Fibroblast of skin of left quadriceps (primary cell): ENCODE measurements at places on chromosomes 11 and 22.

GRCh38 chr11:1938343-1939005, 8.7 kb upstream of the MRPL23 start:
- no peak for DNase-seq

DNA sequence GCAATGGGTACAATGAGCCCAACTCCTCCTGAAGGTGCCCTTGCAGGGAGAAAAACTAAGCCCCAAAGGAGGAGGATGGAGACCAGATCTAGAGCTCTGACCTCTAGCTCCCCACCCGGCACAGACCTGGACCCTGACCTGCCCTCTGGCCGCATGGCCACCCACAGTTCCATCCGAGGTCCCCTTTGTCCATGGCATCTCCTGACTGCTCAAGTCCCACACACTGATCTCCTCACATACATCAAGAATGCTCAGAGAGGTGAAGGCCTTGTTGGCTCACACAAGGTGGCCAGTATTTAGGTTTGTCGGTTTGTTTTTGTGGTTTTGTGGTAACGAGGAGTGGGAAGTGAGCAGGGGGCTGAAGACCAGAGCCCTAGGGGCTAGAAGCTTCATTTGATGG, 423.5 kb upstream of the B3GAT1 start:
- DNase-seq, result no peak

- DNase-seq, result no peak
Measured at GRCh38 chr11:64758330-64759079, 1.3 kb downstream of the PYGM start.

GRCh38 chr11:65891219-65892136, 1.0 kb downstream of the CCDC85B start:
- no peak for DNase-seq

DNA sequence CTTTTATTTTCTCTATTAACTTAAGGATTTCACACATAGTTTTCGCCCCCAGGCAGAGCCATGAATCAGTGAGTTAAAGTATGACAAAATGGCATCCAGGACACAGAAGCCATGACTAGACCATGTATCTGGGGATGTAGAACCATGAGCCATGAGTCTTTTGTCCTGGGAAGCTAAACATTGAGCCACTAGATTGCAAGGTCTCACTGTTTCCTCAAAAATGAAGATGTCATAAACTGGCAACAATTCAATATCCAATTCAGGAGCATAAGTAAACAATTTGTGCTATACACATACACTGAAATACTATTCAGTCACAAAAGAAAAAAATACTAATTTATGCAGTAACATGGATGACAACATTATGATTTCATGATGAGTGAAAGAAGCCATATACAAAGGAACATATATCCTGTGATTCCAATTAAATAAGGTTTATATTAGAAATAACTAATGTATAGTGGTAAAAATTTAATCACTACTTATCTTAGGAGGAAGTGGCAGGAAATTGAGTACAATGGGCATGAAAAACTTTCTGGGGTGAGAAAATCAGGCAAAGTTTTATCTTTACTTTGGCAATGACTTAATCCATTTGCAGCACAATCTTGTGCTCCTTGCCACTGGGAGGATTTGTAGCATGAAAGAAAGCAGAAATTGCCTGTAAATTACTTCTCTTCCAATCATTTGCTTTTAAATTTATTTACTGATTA, 28.5 kb upstream of the CARD16 start:
- DNase-seq, result no peak

DNA sequence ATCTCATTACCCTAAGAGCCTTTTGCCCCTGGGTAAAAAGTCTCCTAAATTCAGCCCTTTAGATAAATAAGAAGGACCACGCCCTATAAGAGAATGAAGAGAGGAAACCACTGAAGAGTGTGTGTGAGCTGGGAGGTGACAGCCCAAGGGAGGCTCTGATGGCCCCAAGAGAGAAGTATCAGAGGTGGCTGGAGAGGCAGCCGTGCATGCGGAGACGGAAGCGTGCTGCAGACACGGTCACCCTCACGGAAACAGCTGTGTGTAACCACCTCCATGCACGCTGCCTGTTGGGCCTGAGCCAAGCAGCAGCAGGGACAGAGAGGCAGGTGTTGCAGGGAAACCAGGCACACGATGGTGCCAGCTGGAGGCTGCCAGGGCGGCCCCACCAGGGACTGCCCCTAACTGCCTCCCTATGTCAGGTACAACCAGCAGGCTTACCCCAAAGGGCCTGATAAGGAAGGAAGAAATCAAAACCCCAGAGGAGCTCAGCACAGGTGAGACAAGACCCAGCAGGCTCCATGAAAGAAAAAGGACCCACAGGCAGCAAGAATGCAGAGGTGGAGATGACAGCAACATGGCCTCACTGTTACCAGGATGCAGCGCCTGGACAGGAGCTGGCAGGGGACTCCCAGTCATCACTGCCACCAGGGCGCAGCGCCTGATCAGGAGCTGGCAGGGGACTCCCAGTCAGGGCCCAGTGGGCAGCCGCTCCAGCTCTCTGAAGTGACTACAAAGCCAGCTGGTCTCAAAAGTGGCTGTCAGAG, 7.8 kb downstream of the LARGE2 start:
- no peak for DNase-seq

DNA sequence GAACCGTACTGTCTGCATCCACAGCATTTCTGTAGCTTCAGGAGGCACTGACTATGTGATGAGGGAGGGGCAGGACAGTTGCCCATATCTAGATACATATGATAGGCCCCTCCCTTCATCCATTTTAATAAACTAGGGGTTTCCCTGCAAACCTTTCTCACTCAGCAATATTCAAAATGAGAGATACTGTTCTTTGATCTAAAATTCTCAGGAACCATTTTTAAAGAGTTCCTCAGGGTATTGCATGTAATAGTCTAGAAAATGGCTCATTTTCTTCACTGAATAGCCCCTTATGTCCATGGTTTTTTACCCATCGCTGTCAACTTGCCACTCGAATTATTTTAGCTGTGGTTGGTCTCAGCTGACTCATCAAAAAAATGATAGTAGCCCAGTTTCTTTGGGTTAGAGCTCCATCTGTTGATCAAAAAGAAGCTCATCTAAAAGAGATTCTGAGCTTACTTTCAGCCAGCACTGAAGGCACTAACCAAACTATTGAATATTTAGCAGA, 37.0 kb upstream of the DNAJB7 start:
- peak; percentile 36 for DNase-seq

DNA sequence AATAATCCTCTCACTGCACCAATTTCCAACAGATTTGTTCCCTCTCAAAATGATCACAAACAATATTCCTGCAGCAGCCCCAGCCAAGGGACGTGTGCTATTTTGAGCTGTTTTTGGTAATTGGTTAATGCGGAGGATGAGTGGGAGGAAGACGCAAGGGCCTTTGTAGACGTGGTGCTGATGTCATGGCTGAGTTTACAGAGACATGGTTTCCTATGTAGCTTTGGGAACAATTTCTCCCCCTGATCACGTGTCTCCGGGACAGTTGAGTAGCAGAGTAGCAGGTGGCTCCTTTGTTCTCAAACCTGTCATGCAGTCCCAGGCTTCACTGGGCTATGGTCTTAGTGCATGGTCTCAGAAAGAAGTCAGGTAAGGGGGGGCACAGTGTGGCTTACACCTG, 183.2 kb upstream of the NECTIN1 start:
- no peak for DNase-seq

GRCh38 chr11:64186492-64187165, 658 bp downstream of the STIP1 start:
- no peak for DNase-seq

DNA sequence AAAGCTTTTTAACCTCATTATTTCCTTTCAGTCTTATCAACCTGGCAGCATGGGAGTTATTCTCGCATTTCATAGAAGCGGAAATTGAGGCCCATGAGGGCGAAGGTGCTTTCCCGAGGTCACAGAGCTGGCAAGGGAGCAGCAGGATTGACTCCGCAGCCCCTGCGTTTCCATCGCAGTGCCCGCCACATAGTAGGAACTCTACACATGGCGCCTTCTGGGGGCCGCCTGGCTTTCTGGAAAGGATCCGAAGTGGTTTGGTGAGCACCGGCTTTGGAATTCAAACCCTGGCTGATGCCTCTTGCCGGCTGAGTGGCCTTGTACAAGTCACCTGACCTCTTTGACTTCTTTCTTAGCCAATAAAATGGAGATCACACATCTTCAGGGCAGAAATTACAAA, 93.4 kb downstream of the CEP164 start:
- DNase-seq, result no peak

DNA sequence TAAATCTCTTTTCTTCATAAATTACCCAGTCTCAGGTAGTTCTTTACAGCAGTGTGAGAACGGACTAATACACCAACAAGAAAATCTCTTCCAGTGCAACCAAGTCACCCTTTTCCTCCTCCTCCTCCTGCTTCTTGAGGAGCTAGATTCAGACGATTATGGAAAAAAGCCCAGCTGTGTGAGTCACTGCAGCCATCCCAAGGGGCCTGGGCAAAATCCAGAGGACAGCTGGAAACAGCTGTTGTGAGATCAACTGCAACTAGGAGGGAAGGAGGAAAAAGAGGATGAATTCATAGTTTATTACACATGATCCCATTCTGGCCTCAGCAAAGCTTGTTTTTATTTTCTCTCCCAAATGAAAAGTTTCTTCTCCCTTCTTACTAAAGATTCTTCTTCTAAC, 32.9 kb downstream of the RBFOX2 start:
- peak; percentile 96 for DNase-seq

- no peak for DNase-seq
Measured at GRCh38 chr11:71186806-71187205, 65.6 kb downstream of the SHANK2 start.

DNA sequence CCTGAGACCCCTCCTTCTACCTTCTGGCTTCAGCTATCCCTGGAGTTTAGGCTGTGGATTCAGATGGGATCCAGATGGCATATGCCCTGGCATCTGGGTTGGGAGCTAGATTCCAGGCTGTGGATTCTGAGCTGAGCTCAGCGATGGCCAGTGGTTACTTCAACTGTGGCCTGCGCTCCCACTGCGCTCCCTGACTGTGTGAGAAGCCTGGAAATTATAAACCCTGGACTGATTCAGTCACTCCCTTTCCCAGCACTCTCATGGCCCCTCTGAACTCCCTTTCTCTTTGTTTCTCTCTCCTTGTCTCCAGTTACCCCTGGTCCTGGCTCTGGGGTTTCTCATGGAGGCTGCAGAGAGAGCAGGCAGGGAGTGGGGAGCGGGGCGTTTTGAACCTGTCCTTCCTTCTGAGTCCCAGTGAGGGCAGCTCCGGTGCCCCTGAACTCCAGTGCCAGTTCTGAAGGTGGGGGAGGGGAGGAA, 4.8 kb downstream of the ARHGEF17 start:
- no peak for DNase-seq

- no peak for DNase-seq
Measured at GRCh38 chr11:61513143-61513765, 4.7 kb downstream of the LRRC10B start.

GRCh38 chr11:120556797-120557196, 45.2 kb downstream of the GRIK4 start:
- DNase-seq, result no peak

GRCh38 chr11:117668321-117668751, 128.7 kb downstream of the DSCAML1 start:
- DNase-seq, result no peak

- no peak for DNase-seq
Measured at GRCh38 chr22:30245985-30246813, at the start of gene LIF. TSS of gene LIF (minus strand) at chr22:30246759. CDS start at chr22:30246695, 64 bp downstream.

GRCh38 chr22:44410451-44410991, 87.5 kb downstream of the RTL6 start:
- no peak for DNase-seq

DNA sequence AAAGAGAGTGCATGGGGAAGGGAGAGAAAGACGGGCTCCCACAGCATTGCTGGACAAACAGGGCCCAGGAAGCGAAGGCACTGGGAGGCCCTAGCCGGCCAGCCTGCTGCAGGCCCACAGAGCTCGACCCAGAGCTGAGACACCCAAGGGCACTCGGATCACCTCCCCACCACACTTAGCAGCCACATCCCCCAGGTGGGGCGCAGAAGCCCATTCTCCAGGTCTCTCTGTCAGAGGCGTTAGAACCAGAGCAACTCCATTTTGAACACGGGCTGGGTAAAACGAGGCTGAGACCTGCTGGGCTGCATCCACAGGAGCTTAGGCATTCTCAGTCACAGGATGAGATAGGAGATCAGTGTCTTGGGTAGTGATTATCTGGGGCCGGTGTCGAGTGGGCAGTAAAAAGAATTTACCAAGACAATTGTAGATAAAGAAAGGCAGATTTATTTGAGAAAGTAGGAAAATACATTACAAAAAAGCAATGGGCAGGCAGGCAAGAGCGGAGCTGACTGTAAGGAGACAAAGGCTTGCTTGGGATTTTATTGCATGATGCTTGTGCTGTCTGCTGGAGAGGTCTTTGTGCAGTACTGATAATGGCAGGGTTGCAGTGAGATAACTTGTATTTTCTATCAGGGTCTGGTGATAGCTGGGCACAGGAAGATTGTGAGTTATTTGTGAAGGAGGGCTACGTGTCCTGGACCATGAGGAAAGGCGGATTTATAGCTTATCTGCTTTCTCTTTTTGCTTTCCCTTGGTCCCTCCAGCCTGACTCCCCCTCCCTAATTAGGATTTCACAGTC, 13.4 kb upstream of the CAPN5 start:
- DNase-seq, result no peak
